ENCODE measurements at places on chromosomes 7 and 10. TPM values are rescaled to one million over a fixed set of nuclear protein-coding genes. Genes with fewer than 3 reads are reported as not detected.

DNA sequence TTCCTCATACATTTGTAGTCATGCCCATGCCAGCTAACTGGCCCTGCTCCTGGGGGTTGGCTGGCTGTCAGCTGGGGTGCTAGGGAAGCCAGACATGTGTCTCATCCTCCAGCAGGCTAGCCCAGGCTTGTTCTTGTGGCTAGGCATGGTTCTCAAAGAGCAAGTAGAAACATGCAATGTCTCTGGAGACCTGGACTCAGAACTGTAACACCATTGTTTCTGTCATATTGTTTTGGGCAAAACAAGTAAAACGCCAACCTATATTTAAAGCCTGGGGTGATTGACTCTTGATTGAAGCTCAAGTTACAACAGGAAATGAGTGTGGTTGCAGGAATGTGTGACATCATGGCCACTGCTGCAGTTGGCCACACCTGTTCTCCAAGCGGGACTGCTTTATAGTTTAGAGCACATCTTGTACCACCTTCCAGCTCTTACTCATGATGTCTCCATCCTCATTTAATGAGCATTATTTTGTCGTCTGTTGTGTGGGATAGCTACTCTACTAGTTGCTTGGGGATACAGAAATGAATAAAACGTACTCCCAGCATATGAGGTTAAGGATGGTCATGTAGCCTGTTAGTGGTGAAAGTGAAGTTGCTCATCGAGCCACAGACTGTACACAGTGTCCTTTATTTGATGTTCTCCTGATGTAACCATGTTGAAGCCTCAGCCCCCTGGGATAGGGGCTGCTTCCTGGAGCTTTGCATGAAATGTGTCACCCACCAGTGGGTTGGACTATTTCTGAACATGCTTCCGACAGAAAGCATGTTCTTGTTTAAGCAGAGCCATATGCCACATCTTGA, 168.4 kb downstream of the SORCS3 start:
- no peak for DNase-seq

Gene FAM25A
- not detected for polyA plus RNA-seq

DNA sequence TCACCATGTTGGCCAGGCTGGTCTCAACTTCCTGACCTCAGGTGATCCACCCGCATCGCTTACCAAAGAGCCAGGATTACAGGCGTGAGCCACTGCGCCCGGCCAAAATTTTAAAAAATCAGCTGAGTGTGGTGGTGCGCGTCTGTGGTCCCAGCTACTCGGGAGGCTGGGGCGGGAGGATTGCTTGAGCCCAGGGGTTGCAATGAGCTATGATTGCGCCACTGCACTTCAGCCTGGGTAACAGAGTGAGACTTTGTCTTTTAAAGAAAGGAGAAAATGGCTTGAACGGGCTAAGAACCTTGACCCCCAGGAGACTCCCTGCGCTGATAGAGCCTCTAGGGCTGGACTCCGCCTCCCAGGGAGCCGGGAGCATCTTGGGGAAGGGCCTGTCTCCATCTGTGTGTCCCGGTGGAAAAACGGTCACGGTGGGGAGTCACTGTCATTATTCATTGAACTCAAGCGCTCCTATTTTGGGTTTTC, 760 bp upstream of the KCTD7 start:
- DNase-seq = no peak

Gene MET
- polyA plus RNA-seq = 68.3 TPM

- no peak for DNase-seq
Measured at GRCh38 chr10:118689070-118689858, 65.5 kb downstream of the CACUL1 start.

- DNase-seq = no peak
Measured at GRCh38 chr7:157731126-157731525, 394.3 kb downstream of the DNAJB6 start.

DNA sequence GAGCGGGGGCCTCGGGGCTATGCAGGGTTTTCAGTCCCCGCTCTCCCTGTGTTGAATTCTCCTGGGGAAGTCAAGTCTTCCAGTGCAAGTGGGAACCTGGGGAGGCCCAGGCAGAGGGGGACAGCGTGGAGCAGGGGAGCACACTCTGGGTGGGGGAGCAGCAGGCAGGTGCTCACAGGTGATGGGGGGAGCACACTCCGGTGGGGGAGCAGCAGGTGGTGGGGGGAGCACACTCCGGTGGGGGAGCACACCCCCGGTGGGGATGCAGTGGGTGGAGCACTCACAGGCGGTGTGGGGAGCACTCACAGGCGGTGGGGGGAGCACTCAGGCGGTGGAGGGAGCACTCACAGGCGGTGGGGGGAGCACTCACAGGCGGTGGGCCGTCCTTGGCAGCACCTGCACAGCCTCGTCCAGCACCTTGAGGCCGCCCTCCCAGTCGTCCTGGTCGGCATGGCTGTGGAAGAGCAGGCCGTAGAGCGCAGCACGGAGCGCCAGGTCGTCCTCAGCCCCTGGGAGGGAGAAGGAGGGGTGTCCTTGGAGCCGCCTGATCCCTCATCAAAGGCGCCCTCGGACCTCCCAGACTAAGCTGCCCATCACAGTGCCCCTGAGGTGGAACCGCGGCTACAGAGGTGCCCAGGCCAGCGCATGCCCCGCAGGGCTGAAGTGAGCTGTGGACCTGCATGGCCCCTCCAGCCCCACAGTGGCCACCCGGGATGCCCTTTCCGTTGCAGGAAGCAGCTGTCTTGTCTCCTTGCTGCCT, 56.7 kb downstream of the CFAP46 start:
- DNase-seq = no peak

Gene IFIT1
- 44.9 TPM for polyA plus RNA-seq

Gene SLIT1
- 0.02 TPM for polyA plus RNA-seq

Gene OGA
- 52.3 TPM for polyA plus RNA-seq

GRCh38 chr7:5827755-5828154, 46.3 kb upstream of the RNF216 start:
- DNase-seq = no peak

Gene LRMDA
- polyA plus RNA-seq = 0.12 TPM

DNA sequence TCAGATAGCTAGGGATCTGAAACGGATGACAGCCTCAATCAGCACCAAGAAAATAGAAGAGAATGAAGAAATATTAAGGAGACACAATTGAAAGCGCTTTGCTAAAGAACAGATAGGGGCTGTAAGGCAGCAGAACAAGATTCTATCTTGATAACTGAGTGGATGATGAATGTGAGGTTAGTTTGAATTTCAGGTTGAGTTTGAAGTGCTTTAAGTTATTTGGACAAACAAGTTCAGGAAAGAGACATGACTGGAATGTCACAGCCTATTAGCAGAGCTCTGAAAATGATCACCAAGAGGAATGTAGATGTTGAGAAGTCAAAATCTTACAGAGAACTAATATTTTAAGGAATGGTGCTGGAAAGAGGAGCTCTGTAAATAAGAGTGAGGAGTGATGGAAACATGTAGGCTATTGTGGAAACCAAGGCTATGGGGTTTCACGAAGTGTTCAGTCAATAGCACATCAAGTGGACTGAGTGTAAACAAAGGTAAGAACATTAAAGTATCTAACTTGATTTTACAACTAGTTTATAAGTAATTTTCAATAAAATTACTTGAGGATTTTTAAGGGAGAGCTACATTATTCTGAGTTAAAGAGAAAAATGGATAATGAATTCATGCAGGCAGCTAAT, 61.6 kb downstream of the MEST start:
- no peak for DNase-seq

Gene DEPP1
- 11.9 TPM for polyA plus RNA-seq

- peak; percentile 29 for DNase-seq
Measured at GRCh38 chr7:85719981-85720953, 533.4 kb upstream of the SEMA3D start.

DNA sequence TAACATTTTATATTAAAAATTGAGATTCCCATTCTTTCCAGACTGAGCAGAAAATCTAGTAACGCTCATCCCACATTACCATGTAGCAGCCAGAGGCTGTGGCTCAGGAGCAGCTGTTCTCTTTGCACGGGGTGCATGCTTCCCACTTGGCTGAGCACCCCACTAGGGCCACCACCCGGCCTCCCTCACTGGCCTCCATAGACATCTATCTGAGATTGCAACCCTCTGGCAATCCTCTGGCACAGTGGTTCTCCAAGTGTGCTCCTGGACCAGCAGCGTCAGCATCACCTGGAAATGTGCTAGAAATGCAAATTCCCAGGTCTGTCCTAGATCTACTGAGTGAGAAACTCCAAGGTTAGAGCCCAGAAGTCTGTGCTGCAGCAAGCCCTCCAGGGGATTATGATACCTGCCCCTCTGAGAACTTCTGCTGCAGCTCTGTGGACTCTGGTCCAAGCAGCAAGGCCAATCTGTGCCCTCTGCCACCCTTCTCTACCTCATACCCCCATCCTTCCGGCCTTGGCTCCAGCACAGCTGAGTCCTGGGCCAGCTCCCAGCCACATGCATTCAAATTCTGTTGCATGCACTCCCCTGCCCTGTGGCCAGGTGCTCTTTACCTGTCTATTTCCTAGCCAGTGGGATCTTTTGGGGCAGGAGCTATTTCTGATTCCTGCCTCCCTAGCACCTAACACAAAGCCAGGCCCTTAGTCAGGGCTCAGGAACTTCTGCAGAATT, 301.5 kb downstream of the GRID1 start:
- DNase-seq = no peak

Gene OR2A5
- polyA plus RNA-seq = not detected

GRCh38 chr10:125193306-125193877, 33.0 kb upstream of the CTBP2 start:
- DNase-seq = no peak

Gene FGFBP3
- 0.11 TPM for polyA plus RNA-seq

Gene WNT16
- polyA plus RNA-seq = not detected

GRCh38 chr7:106381252-106381651, 96.5 kb upstream of the NAMPT start:
- no peak for DNase-seq

Gene CYP2W1
- not detected for polyA plus RNA-seq

Gene CLDN4
- 0.07 TPM for polyA plus RNA-seq

DNA sequence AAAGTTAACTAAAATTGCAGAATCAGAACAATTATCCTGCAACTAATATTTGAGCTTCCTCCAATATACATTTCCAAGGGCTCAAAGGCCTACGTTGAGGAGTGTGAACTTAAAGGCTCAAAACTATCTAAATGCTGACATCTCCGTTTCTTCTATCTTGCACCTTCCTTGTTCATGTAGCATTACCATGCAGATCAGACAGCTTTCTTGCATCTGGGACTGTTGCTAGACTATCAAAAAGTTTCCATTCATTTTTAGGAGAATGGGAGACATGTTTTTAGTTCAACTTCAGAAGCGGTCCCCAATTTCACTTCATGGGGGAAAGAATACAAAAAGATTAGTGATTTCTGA, 2.9 kb downstream of the ANKRD1 start:
- no peak for DNase-seq

- no peak for DNase-seq
Measured at GRCh38 chr7:115831371-115831770, 199.2 kb downstream of the TFEC start.

DNA sequence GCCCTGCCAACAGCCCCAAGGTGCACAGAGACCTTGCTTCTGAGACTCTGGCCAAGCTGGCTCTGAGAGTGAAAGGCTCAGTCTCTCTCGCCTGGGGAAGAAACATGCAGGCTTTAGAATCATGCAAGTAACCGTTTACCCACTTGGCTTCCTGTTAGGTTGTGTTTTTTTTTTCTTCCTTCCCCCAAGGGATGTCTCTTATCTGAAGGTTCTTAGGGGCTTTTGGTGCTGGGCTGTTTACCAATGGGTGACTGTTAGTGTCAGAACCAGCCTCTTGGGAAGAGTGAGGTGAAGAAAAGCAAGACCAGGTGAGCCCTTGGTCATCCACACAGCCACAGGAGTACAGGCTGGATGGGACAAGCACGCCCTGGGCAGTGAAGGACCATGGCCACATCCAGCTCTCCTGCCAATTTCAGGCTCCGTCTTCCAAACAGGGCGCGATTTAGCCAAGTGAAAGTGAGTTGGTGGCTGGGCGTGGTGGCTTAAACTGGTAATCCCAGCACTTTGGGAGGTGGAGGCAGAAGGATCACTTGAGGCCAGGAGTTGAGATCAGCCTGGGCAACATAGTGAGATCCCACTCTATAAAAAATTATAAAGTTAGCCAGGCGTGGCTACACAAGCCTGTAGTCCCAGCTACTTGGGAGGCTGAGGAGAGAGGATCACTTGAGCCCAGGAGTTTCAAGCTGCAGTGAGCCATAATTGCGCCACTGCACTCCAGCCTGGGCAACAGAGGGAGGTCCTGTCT, 76.3 kb upstream of the CUX1 start:
- DNase-seq = no peak

GRCh38 chr7:149635561-149636329, 137.6 kb downstream of the ZNF467 start:
- DNase-seq = no peak

Gene ENO4
- polyA plus RNA-seq = 0.28 TPM

DNA sequence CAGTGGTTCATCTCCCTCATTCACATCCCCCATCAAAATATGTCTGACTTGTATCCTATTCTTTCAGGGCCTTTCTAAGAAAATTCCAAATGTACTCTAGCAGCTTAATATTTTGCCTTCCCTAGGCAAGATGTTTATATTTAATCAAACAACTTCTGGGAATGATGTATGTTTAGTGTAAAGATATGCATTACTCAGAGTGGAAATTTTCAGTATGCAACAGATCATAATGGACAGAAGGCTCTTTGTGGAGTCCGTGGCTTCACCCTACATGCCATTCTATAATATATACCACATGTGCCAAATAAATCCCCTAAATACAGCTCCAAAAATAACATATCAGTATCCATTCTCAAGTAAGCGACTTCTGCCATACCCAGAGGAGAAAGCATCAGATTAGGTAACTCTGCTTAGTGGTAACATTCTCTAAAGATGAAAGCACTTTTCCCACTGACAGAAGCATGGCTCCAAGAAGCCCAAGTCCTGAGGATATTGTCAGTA, 316.6 kb downstream of the KCNMA1 start:
- DNase-seq = peak; percentile 65

GRCh38 chr7:4225361-4225771, 456.7 kb upstream of the FOXK1 start:
- DNase-seq = no peak

DNA sequence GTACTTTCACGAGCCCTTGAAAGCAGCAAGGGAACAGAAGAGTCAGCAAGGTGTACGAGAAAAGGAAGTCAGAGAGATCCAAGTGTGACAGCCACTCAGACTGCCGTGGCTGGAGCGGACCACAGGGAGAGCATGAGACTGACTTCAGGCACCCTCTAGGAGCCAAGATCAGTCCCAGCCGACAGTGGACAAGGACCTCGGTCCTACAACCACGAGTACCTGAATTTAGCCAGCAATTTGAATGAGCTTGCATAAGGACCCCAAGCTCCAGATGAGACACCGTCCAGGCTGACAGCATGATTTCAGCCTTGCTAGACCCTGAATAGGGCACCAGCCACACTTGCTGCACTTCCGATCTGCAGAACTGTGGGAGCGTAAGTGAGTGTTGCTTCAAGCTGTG, 13.7 kb upstream of the EBF3 start:
- DNase-seq = no peak

DNA sequence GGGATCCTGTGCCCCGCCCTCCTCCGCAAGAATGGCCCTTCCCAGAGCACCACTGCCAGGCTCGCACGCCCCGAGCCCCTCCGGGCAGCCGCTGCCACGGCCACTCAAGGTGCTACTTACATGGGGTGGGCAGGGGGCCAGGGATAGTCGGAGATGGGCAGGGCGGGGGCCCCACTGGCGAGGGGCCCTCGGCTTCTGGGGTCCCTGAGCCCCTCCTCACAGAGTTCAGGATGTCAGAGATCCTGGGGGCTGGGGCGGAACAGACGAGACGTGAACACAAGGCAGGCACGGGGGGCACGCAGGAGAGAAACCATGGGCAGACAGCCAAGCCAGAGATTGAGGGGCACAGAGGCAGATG, 25.6 kb downstream of the YKT6 start:
- no peak for DNase-seq

Measured in BJ (cell line).